ENCODE measurements at places on chromosomes 3 and 15.

- no peaks in the 10 kb centered on the region for H3K36me3 ChIP-seq
- no peak for DNase-seq
- H3K27me3 ChIP-seq: peaks cover 76% of the 10 kb centered on the region
- H3K27ac ChIP-seq: no peak overlapping the region
- no peak overlapping the region for H3K4me3 ChIP-seq
- H3K4me1 ChIP-seq: peaks cover 12% of the 10 kb centered on the region
Observed at GRCh38 chr15:70159001-70159712, 61.4 kb upstream of the TLE3 start.

- no peak overlapping the region for H3K27ac ChIP-seq
- no peaks in the 10 kb centered on the region for H3K36me3 ChIP-seq
- no peaks in the 10 kb centered on the region for H3K27me3 ChIP-seq
- no peak for DNase-seq
- H3K4me3 ChIP-seq: no peak overlapping the region
Observed at GRCh38 chr3:181906338-181906737, 194.6 kb downstream of the SOX2 start.

- H3K27ac ChIP-seq: no peak overlapping the region
- H3K4me3 ChIP-seq: no peak overlapping the region
- H3K36me3 ChIP-seq: no peaks in the 10 kb centered on the region
- peak; percentile 40 for DNase-seq
Observed at GRCh38 chr3:196537319-196537984, 22.3 kb upstream of the SMCO1 start.

DNA sequence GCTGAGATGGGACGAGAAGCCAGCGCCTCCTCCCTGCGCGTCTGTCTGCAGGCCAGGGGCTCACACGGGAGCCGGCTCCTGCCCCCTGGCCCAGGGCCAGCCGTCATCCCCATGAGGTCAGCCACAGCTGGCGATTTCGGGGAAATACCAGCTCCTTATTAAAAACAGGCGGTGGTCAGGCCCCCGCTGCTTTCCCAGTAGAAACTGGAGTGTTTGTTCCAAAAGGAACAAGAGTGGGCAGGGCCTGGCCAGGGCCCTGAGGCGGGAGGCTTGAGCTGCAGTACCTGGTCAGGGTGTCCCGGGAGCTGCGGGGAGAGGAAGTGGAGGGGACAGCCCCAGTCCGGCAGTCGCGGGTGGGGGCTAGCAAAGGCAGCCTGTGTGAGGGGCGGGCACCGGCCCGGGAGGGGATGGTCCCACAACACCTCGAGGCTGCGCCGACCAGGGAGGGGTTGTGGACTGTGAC, 17.8 kb downstream of the MYL3 start:
- DNase-seq: peak; percentile 12
- no peak overlapping the region for H3K27ac ChIP-seq
- H3K27me3 ChIP-seq: no peaks in the 10 kb centered on the region
- peaks cover 6% of the 10 kb centered on the region for H3K4me1 ChIP-seq
- H3K4me3 ChIP-seq: peak overlapping the region; percentile 91

DNA sequence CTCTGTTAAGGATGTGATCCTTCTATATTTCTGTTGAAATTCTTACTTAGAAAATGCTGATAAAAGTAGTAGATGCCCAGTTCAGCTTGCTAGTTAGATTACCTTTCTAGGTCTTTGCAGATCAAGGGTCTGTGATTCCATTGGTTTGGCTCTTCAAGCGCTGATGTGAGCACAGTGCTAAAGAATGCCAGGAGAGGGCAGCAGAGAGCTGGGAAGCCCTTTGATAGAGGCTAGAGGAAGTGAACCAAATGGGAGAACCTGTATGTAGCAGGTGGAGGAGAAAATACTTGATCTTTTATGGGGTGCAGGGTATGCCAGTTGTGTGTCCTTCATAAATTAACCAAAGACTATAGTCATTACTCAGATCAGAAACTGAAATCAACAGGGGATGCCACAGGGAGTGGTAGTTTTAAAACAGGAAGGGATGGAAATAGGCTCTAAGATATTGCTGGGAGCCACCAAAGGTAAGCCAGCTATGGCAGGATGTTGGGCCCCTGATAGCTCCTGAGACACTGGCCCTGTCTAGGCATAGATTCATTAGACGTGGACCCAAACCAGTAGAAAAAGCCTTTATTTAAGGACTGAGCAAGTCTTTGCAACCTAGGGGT, 677.4 kb downstream of the SQOR start:
- H3K36me3 ChIP-seq: no peaks in the 10 kb centered on the region
- no peaks in the 10 kb centered on the region for H3K27me3 ChIP-seq
- H3K4me1 ChIP-seq: no peaks in the 10 kb centered on the region
- peak; percentile 16 for DNase-seq
- no peak overlapping the region for H3K4me3 ChIP-seq

GRCh38 chr3:28726840-28727239, 378.2 kb upstream of the AZI2 start:
- H3K27ac ChIP-seq: no peak overlapping the region
- no peak overlapping the region for H3K4me3 ChIP-seq
- no peak for DNase-seq
- H3K4me1 ChIP-seq: no peaks in the 10 kb centered on the region
- H3K36me3 ChIP-seq: no peaks in the 10 kb centered on the region

DNA sequence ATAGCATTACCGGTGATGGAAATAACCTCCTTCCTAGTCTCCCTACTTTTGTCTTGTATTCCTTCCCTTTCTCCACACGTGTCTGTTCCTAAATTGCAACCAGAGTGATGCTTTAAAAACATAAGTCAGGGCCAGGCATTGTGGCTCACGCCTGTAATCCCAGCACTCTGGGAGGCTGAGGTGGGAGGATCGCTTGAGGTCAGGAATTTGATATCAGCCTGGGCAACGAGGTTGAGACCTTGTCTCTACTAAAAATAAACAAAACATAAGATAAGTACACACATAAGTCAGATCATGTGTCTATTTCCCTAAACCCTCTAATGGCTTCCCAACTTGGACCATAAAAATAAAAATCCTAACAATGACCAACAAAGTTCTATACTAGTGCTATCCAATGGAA, 18.4 kb downstream of the ARMC8 start:
- no peak overlapping the region for H3K4me3 ChIP-seq
- H3K36me3 ChIP-seq: peaks cover 3% of the 10 kb centered on the region
- no peak for DNase-seq

DNA sequence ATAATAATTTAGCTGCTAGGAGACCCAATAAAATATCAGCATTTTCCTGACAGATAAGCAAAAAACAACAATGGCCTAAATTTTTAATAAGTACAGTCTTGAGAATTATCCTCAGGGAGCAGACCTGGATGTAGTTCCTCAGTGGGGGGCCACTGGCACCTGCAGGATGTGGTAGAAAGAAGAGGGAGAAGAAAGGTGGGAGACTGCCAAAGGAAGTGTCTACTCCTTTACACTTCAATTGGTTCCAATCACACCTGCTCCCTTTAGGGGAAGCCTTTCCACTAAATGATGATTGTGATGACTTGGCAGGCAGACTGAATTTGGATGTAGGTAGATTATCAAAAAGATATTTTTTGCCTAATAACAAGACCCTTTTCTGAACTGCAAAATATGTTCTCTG, 353.0 kb upstream of the SATB1 start:
- H3K27ac ChIP-seq: no peak overlapping the region
- no peaks in the 10 kb centered on the region for H3K36me3 ChIP-seq
- no peak for DNase-seq
- H3K4me3 ChIP-seq: no peak overlapping the region

- H3K36me3 ChIP-seq: no peaks in the 10 kb centered on the region
- DNase-seq: no peak
- H3K27me3 ChIP-seq: no peaks in the 10 kb centered on the region
- H3K4me1 ChIP-seq: no peaks in the 10 kb centered on the region
- no peak overlapping the region for H3K4me3 ChIP-seq
Observed at GRCh38 chr3:52388933-52389332, 56.0 kb downstream of the SEMA3G start.
